ENCODE measurements at places on chromosomes 1 and 21.
A peak's percentile ranks its signal among the peaks of the same experiment; 100 is the strongest.

- no peak for DNase-seq
Observed at GRCh38 chr1:56927986-56928385, 37.8 kb downstream of the C8B start.

DNA sequence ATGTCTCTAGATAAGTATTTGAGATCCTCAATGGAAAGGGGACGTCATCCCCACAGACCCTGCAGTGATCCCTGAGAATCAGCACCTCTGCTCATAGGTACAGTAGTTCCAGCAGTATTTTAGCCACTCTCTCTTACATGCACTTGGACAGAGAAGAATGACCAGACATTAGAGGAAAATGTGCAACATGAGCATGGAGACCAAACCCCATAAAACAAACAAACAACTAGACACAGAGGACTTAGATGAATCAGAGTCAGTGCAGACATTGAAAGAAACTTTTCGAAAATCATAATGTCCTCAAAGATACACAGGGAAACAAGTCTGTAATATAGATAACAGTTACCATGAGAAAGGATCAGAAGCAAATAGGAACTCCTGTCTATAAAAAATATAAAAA, 108.2 kb downstream of the LYPLAL1 start:
- DNase-seq = no peak

- no peak for DNase-seq
Observed at GRCh38 chr1:6912518-6912917, 127.3 kb downstream of the CAMTA1 start.

GRCh38 chr1:226444901-226445300, 37.0 kb upstream of the PARP1 start:
- DNase-seq = peak; percentile 30

DNA sequence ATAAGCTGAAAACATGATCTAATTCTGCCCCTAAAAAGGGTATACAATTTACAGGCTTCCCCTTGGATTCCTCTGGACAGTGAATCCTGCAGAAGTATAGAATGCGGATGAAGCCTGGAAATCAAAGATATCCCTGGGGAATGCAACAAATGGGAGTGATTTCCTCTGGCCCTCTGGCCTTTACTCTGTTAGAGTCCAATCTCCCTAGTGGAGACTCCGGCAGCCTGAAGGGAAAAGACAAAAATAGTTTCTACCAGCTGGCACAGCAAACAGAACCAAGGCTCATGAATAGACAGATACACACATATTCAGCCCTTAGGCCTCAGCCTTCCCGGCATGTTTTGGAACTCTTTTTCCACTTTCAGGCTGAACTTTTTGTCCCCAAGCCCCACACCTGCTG, 3.9 kb upstream of the LRRC52 start:
- DNase-seq = no peak

DNA sequence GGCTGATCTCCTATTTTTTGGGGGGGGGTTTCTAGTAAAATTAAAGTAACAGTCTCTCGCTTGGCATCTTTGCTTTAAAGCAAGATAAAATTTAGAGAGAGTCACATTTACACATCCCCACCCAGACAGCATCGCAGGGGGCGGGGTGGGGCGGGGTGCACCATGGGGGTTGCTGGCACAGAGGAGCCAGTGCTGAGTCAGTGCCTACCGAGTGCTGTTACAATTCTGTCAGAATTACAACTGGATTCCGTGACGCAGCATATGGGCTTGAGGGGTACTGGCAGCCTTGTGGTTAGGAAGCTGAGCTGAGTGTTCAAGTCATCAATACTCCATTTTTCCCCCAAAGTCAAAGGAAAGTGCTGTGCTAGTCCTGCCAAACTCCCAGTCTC, 175.9 kb downstream of the PRDM16 start:
- DNase-seq = no peak

- no peak for DNase-seq
Observed at GRCh38 chr1:44812822-44813543, 4.7 kb downstream of the BTBD19 start.

DNA sequence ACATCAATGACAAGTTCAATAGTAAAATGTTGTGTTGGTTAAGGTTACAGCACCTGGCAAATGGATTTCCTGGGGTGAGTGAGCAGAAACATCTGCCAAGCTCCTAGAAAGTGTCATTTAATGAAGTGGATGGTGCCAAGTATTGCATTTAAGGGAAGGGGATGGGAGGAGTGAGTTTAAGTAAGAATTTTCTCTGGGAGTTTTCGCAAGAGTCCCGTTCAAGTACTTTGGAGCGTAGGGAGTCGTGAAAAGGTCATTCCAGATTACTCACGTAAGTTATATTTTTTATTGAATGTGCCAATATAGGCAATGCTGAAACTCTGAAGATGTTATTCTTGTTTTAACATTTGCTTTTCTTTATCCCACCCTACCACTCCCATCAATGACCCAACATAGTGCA, 117.4 kb upstream of the RAB3GAP2 start:
- no peak for DNase-seq

- no peak for DNase-seq
Observed at GRCh38 chr1:178634445-178634844, 90.6 kb upstream of the RALGPS2 start.

DNA sequence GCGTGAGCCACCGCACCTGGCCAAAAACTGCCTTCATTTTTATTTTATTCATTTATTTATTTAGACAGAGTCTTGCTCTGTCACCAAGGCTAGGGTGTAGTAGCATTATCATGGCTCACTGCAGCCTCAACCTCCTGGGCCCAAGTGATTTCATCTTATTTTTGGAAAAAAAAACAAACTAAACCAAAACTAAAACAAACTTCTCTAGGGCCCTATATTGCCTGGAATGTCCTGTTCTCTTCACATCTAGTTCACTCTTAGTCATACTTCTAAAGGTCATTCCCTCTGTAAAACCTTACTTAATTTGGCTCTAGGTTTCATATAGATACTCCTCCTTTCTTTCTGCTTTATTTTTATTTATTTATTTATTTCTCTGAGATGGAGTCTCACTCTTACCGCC, 15.6 kb downstream of the RPS27 start:
- no peak for DNase-seq

DNA sequence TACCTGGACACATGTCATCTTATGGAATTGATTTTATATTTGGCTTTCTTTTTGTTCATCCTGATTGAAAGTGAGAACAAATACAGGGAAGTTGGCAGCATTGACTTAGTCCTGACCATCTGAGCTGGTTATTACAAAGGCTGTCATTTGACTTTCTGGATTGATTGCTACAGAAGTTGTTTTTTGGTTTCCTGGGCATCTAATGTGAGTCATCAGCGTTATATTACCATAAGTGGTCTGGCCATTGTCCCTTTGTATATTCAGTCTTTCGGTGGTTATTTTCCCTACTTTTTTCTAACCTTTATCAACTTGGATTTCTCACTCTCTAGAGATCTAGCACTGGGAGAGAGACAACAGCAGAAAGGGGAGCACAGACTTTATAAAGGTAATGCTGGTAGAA, 1646.5 kb downstream of the MRPL39 start:
- DNase-seq = no peak

DNA sequence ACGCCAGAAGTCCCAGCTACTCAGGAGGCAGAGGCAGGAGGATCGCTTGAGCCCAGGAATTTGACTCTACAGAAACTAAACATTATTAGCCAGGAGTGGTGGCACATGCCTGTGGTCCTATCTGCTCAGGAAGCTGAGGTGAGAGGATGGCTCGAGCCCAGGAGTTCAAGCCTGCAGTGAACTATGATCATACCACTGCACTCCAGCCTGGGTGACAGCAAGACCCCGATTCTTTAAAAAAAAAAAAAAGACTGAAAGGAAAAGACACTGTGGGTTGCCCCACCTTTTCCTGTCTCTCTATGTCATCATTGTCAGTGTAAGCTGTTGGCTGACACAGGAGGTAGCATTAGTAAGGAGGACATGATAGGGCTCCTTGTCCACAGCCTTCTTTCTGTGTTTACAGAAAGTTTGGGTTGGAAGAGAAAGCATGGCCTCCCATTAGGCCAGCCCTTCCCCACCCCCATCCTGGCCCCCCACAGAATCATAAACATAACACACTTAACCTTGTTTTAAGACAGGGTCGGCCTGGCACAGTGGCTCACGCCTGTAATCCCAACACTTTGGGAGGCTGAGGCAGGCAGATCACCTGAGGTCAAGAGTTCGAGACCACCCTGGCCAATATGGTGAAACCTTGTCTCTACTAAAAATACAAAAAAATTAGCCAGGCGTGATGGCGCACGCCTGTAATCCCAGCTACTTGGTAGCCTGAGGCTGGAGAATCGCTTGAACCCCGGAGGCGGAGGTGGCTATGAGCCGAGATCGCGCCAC, 20.6 kb upstream of the RCAN3 start:
- DNase-seq = no peak

DNA sequence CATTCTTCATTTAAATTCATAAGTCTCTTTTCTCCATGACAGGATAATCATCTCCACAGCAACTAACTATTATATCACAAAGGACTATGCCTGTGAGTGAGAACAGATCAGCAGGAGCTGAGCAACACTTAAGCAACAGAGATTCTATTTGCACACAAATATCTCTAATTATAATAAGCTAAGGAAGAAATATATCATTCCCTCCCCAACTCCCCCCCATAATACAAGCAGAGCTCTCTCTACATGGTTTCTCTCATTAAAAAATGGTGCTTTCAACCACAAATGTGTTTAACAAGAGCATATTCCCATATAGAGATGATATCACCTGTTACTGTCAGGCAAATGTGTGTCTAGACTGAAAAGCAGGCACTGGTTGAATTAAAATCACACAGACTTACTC, 34.5 kb upstream of the NIBAN1 start:
- DNase-seq = no peak

- no peak for DNase-seq
Observed at GRCh38 chr1:37746806-37747205, 18.1 kb downstream of the EPHA10 start.

DNA sequence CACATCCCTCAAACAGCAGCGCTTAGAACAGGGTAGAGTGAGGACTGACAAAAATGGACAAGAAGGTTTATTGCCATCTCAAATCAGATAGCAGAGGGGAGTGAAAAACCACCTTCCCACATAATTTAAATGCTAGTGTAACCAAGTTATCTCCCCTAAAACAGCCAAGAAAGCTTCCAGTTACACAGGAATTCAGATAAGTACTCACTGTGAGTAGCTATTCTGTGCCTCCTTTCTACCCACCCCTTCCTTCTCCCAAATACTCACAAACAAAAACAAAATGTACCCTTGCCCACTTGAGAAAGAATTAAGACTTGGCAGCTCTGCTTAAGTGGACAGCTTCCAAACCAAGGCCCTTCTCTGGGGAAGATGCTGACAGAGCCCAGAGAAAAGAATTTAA, 9.1 kb downstream of the OTUD7B start:
- no peak for DNase-seq

DNA sequence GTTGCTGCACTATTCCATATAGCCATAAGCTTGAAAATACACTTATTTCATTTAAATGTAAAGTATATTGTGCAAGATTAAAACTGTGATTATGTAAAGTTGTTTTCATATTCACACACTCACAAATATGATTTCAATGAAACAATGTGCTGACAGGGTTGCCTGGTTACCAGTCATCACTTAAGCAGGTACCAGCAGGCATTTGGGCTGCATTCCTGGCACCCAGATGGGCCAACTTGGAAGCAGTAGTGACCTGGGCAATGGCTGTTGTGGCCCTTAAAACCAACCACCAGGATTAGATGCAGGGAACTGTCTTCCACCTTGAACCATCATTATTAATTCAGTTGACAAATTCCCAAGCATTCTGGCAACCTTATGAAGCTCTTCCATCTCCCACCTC, 45.0 kb upstream of the RASAL2 start:
- no peak for DNase-seq

GRCh38 chr1:17112496-17113236, 6.6 kb downstream of the PADI2 start:
- DNase-seq = no peak

DNA sequence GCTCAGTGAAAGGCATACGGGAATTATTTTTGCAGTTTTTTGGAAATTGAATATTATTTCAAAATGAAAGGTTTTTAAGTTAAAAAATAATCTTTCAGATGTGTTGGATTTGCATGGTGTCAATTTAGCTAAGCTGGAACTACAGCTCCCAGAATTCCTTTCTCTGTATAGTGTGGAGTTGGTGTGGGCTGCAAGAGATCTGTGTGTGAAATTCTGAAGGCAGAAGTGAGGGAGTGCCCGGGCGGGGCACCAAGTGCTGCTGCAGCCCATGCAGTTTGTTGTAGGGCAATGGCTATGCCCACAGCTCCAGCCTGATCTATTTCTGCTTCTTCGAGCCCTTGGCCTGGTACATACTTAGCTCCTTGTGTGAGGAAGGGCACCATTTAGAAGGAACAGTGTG, 60.5 kb upstream of the CSF1 start:
- no peak for DNase-seq

DNA sequence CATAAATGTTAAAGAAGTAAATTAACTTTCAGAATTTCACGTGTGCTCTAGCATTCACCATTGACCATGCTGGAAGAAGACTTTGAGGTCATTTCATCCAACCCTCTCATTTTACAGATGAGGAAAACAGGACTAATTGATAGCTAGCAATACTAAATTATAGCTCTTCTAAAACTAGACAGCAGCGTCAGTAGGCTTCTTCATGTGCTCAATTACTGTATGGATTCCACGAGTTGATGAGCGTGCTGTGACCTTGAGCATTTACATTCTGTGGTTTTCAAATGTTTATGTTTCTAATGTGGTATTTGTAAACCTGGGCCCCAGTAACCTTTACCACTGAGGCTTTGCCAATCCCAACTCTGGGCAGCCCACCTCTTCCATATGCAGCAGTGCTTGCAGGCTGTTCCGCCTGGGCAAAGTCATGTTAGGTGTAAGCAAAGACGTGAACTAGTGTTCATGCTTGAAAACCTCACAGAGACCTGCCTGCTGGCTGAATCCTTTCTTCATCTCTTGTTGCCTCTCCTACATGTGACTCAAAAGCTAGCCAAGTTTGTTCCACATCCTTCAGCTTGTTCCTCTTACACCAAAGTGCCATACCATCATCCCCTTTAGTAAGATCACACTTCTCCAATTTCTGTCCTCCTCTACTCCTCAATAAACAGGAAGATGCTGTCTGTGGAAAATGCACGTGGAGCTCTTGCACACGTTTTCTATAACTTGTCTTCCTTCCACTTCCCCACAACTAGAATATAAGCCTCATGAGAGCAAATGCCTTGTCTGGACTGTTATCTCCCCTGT, 17.2 kb downstream of the KCNJ15 start:
- DNase-seq = no peak

Data from stimulated activated CD8-positive, alpha-beta memory T cell treated with anti-CD3 and anti-CD28 coated beads, Interleukin-4, amount 100 ng/mL, for 24 hours (primary cell).